ENCODE measurements at places on chromosomes 12 and 14.
A peak's percentile ranks its signal among the peaks of the same experiment; 100 is the strongest.

DNA sequence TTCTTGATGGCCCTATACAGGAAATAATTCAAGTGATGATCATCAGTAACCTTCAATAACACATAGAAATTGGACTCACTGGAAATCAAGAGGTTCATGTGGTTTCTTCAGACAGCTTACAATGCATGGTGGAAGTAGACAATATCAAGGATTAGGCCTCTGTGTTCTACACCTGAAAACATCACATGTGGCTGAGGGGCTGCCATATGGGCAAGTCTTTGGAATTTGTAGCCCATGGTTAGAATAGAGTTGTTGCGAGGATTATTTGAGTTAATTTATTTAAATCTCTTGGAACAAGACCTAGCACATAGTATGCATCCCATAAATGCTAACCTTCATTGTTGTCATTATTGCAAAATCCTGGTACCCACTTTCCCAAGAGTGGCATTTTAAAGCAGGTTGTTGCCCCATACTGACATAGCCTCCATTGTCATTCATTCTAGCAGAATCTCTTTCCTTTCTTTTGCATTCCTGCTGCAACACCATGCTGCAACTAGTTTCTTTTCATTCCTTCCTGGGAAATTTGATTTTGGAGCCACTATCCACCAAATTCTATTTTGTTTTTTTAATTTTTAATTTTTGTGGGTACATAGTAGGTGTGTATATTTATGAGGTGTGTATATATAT lies 352.7 kb upstream of the NAV3 start:
- DNase-seq, result no peak

DNA sequence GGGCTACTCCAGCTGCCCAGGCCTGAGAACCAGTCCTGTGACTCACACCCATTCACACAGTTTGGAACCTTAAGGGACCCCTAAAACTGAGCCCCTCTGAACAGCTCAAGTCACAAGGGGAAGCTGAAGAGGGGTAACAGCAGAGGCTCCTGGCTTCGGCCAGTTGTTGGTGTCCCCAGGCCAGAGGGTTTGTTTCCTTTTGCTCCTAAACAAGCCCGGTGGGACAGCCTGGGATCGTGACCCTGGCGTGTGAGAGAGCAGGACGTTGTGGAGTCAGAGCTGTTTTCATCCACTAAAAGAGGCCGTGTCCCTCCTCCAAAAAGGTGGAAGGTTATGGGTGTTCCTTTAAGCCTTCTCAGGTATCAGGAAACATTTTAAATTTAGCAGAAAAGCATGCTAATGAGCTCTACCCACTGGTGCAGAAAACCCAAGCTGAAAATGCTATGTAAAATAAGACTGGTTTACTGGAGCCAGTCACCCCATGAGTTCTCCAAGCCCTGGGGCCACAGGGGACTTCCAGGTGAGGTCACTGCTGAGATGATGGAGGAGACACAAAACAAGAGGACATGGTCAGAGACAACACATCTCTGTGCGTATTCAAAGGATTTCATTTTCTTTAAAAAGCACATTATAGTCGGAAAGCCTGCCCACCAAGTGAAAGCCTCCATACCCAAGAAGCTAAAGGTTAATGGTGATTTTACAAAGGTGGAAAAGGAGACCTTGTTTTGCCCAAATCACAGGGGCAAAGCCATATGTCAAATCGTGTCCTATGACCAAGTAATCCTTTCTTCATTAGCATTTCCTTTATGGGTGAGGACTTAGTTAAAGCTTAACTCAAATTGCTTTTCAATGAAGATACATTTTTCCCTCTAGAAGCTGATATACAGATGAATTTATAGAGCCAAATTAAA lies 14.1 kb downstream of the PRKAB1 start:
- DNase-seq, result no peak

DNA sequence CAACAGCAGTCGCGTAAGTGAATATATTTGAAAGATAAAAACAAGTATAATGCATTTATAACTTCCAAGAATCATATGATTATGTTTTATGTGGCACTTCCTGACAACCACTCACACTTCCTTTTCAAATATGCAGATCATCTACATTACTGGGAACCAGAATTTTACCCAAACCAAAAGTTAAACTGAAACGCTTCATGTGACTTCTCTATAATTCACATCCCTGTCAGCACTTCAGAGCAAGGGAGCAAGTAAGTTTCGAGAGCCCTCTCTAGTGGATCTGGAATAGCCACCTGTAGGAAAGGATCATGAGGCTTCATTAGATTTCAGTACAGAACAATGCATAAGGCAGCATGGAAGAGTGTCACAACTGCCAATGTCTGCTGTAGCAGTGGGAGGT lies 13.7 kb upstream of the ALX1 start:
- DNase-seq, result no peak

DNA sequence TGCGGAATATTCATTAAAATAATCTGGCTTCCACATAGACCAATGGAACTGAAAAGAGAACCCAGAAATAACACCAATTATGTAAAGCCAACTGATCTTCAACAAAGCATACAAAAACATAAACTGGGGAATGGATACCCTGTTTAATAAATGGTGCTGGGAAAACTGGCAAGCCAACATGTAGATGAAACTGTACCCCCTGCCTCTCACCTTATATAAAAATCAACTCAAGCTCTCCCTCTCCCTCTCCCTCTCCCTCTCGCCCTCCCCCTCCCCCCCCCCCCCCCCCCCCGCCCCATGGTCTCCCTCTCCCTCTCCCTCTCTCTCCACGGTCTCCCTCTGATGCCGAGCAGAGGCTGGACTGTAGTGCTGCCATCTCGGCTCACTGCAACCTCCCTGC lies 13.1 kb upstream of the SPTSSA start:
- DNase-seq, result no peak

DNA sequence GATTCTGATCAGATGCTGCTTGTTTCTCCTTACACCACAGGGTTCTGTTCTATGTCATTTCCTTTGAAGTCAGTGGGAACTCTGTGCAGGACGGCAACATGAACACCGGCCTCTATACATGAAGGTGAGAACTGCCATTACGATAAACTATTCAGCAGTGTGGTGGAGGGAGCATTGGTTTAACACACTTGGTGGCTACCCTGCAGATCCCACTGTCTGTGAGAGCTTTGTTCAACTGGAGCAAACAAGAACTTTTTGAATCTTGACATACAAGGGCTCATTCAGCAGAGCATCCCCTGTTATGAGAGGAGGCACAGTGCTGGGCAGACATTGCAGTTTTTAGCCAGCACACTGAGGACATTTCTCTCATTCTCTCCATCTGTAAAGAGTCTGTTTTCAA lies 10.7 kb upstream of the FRS2 start:
- peak; percentile 14 for DNase-seq

- no peak for DNase-seq
Observed at GRCh38 chr12:104248444-104248843, 32.9 kb downstream of the TXNRD1 start.

- DNase-seq, result no peak
Observed at GRCh38 chr14:34699873-34700621, 14.3 kb downstream of the CFL2 start.

DNA sequence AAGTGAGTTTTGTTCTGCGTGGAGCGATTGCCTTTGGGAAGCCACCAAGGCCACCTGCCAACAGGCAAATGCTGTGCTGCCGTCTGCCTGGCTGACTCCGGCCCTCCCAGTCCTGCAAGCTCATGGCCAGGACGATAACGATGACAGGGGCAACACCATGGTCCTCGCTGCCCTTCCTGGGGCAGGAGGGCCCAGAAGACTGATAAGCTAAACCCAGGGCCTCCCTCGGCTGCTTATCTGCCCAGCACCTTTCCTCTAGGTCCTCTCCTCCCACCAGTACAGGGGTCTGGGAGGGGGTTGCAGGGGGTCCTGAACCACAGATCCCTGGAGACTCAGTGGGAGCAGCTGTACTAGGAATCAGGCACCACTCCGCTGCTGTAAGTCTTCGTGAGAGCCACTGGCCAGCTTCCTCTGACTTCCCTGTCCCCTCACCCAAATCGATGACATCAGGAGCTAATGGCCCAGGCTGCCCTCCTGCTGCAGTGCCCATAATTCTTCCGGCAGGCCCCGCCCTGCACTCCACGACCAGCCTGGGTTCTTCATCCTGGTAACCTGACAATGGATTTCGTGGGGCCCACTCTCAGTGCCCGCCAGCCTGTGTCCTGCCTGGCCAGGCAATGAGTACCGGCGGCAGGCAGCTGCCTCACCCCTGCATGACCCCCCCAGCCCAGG lies 5.1 kb downstream of the ANKRD9 start:
- DNase-seq, result no peak

GRCh38 chr12:40336573-40337199 lies 111.9 kb downstream of the LRRK2 start:
- DNase-seq, result peak; percentile 38

GRCh38 chr12:112969547-112970306 lies 8.6 kb upstream of the OAS2 start:
- no peak for DNase-seq

GRCh38 chr14:35375558-35376025 lies 29.0 kb downstream of the NFKBIA start:
- DNase-seq, result no peak

- DNase-seq, result no peak
Observed at GRCh38 chr14:66070542-66071319, 415.4 kb upstream of the CCDC196 start.

DNA sequence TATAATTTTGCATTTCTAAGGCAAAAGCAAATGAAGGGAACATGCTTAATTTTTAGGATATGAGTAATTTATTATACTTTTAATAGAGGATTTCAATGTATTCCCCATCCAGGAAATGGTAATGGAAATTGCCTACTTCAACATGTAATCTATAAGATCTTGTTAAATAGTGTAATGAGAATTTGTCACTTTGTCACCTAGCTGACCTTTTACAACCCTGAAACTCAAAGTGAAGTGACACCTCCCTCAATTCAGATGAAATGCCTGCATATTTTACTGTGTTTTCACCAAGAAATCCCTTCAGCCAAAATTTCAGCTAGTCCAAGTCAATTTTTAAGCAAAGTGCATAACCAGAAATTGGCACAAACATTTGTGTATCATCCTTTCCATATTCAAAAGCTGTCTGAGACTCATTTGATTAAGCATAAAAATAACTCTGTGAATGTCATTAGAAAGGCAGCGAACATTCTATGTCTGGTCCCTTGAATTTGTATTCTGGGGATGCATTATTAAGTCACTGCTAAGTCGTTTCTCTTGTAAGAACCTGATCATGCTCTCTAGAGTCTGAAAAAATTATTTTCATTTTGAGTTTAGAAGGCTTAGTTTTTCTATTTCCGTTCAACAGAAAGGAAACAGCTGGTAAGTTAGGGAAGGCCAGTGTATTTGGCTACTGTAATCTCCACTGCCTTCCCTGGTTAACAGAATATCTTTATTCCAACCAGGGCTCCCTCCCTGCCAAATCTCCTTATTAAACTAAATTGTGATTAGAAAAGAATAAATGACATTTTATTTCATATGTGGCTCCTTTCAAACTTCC lies 100.8 kb downstream of the IGF1 start:
- DNase-seq, result no peak

GRCh38 chr12:19485240-19485639 lies 45.9 kb downstream of the AEBP2 start:
- DNase-seq, result no peak

DNA sequence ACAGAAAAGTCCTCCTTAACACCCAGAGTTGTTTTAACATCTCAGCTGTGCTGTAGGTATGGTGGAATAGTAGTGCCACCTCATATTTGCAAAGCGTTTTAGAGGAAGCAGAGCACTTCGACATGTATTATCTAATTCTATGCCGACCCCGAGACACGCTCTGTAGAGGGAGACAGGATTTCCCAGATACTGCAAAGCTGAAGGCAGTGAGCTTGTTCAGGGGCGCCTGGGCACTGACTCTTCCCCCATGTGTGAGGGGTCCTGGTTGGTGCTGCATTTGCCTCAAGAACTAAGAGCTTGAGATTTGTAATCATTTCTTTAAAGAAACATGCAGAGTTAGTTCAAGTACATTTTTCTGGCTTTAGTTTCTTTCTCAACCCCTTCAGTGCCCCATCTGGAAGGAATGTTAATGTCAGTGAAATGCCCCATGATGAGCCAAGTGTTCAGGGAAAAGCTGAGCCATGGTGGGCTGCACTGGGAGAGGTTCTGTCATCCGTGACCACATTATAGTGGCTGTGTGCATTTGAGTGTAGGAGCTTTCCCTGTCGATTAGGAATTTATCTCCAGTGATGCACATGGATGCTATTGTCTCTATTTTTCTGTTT lies 66.3 kb downstream of the MBIP start:
- no peak for DNase-seq

- DNase-seq, result no peak
Observed at GRCh38 chr12:96452261-96452922, 37.0 kb upstream of the CFAP54 start.

GRCh38 chr14:100761481-100761880 lies 34.8 kb downstream of the DLK1 start:
- DNase-seq, result no peak

DNA sequence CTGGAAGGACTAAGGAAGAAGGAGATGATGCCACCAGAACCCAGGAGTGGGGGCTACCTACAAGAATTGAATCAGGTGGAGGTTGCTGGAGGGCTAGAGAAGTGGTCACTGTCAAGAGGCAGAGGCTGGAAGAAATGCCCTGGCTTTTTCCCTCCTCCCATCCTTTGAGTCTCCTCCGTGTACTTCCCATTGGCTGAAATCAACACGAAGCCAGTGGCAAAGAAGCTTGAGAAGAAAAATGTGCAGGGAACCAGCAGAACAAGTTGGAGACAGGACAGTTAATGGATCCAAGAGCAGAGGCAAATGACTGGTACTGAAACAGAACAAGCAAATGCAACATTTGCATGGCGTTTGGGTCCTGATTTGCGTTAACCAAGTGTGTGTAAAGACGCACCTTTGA lies 9.1 kb upstream of the FBLN5 start:
- DNase-seq, result no peak

DNA sequence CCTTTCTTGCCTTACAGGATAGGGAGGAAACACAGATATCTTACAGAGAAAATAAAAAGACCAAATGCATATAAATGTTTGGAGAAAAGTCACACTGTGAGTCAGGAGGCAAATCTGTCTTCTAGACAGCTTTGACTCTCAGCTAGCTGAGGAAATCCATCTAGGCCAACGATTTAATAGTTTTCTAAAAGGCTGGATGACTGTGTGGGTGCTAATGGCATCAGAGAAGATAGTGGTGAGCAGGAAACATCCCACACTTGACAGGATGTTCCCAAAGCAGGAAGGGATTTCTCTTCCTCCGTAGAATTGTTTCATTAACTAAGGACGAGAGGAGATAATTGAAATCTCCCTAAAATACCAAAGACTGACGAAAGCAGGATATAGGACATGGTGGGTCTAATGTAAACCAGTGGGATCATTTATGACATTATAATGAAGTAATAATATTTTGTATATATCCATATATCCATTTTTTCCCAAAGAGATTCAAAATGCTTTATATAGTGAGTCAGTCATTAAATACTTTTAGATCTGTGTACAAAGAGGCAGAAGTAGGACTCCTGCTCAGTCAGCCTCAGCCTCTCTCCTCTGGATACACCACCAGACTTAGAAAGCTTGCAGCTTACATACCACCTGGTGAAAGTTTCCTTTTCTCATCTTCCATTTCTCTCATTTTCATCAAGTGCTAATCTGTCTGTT lies 44.3 kb upstream of the PSMA6 start:
- DNase-seq, result no peak

- peak; percentile 76 for DNase-seq
Observed at GRCh38 chr12:114668151-114668885, 15.7 kb downstream of the TBX3 start.

All from brain (organoid and tissue), 16 donors.